ENCODE measurements at places on chromosomes 1 and 21.

DNA sequence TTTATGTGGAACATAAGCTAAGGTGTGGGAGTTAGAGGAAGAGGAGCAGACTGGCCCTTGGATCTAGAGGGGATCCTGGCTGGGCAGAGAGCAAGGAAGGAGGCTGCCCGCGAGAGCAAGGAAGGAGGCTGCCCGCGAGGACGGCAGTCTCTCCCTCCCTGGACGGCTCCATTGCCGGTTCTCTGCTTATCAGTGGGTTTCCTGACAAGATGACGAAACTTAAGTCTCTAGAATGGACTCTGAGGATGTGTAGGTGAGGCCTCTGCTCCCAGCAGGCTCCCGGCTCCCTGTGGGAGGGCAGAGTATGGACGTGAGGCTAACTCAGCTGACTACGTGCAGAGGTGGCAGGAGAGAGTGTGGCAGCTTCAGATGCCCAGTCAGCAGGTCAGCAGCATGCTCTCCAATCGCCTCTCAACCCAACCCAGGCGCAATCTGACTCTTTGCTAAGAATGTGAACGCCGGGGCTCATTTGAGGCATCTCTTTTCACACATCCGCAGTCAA is 6.1 kb downstream of the MYBPHL start:
- no peak for DNase-seq

GRCh38 chr1:155537193-155537592 is 25.4 kb downstream of the ASH1L start:
- no peak for DNase-seq

GRCh38 chr1:185238447-185238846 is 78.6 kb downstream of the IVNS1ABP start:
- peak; percentile 14 for DNase-seq

- DNase-seq, result no peak
Observed at GRCh38 chr1:42847111-42847595, 740 bp downstream of the ZNF691 start.

GRCh38 chr21:14722841-14723483 is 176.8 kb upstream of the SAMSN1 start:
- no peak for DNase-seq

DNA sequence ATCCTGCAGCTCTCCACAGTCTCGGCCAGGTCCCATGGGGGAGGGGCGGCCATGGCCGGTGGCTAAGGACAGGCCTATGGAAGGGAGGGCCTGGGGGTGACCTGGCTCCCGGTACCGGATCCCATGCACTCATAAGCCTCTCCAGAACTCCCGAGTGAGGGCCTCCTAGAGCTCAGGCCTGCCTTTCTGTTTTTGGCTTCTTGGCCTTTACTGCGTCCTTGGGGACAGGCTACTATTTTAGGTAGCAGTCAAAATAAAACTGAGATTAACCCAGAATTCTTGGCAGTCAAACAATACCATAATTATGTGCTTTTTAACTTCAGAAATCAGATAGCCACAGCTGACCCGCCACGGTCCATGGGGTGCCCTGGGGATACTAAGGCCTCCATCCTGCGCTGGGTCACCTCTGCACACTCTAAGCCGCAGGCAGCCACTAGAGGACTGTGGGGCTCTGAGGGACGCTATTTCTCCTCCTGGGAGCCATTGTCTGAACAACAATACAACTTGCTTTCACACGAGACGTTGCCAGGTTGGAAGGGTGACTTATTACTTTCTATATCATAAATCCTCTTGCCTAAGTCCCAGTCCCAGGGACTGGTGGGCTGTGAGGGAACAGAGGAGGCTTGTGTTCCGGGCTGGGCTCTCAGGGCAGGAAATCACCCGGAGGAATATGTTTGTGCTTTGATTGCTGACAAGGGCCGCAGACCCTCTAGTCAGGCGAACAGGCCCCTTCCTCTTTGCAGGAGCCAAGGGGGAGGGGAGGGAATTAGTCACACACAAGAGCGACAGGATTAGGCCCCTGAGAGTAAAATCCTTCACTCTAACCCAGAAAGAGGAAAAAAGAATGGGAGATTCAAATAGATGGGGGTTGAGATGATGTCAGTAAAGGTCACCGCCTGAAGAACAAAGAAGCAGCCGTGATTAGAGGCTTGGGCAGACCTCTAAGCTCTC is 40.7 kb upstream of the BCAR3 start:
- DNase-seq, result no peak

DNA sequence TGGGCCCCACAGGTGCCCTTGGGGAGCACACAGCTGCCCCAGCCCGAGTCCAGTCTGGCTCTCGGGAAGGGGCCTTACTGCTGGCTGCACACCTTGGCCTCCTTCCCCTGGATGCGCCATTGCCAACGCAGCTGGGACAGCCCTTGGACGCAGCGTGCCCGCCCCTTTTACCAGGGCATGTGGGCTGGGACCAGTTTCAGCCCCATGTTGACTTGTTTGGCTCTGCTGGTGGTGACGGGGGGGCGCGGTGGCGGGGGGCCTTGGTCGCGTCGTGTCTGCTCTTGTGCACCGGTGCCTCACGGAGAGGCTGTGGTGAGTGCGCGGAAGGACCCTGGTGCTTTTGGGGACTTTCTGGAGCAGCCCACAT is 19.6 kb downstream of the SKI start:
- no peak for DNase-seq

DNA sequence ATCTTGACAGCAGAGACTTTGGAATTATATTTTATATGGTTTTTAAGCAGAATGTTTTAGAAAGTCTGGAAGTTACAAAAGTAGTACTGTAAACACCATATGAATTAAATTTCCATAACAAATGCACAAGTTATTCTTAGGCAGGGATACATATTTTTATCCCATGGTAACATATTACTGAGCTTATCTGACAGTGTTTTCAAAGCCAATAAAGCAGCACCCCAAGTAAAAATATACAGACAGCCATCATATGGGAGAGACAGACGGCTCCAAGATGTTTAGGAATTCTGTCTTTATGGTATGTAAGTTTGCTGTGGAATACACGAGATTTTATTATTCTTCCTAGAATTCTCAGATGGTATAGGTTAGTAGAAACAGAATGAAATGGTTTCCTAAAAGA is 12.0 kb upstream of the GNG4 start:
- no peak for DNase-seq

- DNase-seq, result no peak
Observed at GRCh38 chr21:44329971-44330681, 9.1 kb downstream of the CFAP410 start.

GRCh38 chr21:25039461-25040380 is 567.6 kb downstream of the MRPL39 start:
- peak; percentile 59 for DNase-seq

DNA sequence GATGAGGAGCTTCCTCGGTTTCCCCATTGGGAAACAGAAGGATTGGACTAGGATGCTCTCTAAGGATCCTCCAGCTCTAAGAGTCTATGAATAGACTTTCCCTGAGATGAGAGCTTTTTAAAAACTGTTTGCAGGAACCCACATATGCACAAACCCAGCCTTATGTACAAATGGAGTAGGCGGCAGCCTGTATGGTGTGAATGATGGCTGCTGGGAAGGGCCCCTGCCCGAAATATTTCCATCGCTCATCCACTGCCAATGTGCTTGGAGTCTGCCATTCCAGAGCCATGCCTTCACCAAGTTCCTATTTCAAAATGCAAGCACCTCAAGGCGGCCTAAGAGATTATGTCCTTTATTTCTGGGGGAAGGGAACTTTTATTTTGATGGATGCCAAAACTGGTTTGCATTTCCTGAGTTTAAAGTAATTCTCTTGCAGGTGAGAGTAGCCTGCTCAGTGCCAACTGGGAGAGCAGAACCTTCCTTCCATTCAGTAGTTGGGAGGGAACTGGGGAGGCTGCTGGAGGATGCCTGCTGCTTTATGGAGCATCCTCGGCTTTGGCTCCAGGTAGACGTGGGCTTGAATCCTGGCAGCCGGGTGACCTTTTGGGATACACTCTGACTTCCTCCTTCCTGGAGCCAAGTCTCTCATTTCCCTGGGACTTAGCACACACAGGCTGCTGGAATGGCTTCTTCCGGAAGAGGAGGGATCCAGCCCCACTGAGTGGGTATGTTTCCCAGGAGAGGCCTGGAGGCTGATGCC is 165.9 kb downstream of the ACTL8 start:
- no peak for DNase-seq

DNA sequence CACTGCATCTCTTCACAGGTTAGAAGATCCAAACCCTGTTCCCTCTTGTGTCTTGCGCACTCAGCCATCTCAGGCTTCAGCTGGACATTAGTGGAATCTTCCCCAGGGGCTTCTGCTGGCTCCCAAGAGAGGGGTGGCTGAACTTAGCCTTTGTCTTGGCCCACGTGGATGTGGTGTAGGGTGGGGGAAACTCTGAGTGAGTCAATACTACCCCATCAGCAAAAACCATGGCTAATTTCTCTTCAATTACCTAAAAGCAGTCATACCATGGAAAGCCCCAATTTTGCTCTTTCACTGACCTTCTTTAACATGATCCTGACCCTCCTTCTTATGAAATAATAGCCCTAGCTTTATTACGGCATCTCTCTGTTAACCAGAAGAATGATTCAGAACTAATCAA is 72.5 kb upstream of the RAB3GAP2 start:
- no peak for DNase-seq

DNA sequence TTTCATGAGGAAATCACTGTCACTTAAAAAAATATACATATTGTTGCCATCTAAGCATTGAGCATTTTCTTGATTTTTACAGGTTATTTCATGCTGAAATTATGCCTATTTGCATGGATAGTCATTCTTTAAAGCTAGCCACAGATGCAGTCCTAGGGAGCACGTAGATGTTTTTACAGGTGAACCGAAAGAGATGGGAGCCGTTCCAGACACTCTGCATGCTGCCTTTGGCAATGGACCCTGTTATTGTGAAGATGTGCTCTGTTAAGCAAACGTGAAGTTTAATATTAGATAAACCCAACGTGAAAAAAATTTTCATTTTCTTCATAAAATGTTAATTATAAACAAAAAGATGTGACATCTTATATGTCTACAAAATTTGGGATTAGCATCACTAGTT is 7.1 kb downstream of the PROX1 start:
- DNase-seq, result no peak

DNA sequence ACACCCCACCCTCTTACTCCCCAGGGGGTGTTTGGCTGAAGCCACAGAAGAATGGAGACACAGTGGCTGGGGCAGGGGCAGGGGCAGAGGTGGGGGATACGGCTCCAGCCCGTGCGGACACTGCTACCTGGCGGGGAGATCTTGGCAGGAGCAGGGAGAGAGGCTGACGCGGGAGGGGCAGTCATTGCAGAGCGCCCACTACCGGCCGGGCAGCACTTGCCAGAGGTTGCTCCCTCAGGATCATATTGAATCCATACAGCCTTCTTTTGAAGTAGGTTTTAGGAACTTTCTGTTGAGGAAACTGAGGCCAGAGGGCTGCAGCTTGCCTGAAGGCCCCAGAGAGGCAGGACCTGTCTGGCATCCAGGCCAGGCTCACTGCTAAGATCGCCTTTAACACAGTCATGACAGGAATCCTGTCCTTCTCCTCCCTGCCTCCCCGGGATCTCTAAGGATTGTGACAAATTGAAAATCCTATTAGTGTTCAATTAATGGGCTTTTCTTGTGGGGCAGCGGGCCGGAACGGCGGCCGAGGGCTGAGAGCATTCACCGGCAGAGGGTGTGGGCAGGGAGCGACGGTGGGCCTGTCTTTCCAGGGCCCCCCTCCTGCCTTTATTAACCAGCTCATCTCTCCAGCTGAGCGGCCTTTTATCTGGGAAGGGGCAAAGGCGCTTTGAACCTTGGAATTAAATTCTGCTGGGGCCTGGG is 65.5 kb upstream of the WNT4 start:
- no peak for DNase-seq

- no peak for DNase-seq
Observed at GRCh38 chr1:70112838-70113237, 92.5 kb downstream of the LRRC40 start.

DNA sequence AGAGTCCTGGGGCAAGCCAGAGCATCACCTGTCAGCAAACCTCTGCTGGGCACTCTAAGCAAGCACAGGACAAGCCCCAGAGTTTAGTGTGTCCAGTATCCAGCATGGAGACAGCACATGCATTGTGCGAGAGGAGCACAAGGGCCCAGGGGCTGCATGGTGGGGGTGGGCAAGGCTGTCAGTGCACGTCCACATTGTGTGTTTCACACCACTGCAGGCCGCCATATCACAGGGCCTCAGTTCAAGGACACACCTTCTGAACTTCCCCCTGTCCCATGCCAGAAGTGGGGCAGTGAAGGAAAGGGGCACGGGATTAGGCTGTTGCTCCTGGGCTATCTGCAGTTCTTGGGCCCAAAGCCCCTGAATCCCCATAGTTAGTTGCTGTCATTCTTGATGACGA is 782 bp upstream of the TSTD1 start:
- no peak for DNase-seq
